ENCODE measurements at places on chromosomes 2 and 18.

GRCh38 chr2:58110765-58111164 lies 64.2 kb downstream of the VRK2 start:
- DNase-seq: no peak

GRCh38 chr2:66930339-66931220 lies 466.6 kb upstream of the ETAA1 start:
- no peak for DNase-seq

DNA sequence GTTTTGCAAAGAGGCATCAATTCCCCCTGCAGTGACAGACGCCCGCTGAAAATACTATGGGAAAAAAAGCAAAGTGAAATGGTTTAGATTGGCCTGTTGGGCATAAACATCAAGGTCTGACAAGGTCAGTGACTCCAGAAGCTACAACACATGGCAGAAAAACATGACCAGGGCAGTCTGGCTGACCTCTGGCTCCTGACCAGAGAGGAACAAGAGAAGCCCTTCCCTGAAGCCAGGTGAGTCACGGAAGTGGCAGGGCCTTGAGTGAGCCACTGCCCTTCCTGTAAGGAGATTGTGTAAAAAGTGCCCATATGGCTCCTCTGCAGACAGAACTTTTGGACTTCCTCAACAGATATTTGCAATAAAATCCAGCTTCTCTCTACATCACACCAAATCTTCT lies 72.0 kb downstream of the DNER start:
- no peak for DNase-seq

GRCh38 chr2:55461679-55462078 lies 42.0 kb upstream of the CCDC88A start:
- DNase-seq: no peak

- peak; percentile 79 for DNase-seq
Observed at GRCh38 chr2:10407841-10408648, 40.1 kb downstream of the ODC1 start.

DNA sequence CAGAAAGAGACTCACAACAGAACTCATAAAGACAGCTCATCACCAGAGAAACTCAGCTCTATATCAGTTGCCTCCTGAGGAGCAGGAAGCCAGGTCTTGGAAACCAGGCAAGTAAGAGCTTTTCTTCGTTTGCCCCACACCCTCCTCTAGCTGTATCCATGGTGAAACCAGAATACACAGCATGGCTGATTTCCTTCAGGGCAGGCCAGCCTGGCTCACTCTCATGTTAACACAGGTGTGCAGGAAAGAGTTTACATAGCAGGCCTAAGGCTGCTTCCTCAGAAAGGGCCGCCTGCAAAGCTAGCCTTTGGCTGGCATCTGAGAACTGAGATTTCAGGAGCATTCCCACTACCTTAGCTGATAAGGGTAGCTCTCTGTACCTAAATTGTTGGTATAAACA lies 65.7 kb downstream of the KLHL14 start:
- DNase-seq: no peak

- DNase-seq: no peak
Observed at GRCh38 chr2:189002079-189002478, 27.9 kb downstream of the COL3A1 start.

DNA sequence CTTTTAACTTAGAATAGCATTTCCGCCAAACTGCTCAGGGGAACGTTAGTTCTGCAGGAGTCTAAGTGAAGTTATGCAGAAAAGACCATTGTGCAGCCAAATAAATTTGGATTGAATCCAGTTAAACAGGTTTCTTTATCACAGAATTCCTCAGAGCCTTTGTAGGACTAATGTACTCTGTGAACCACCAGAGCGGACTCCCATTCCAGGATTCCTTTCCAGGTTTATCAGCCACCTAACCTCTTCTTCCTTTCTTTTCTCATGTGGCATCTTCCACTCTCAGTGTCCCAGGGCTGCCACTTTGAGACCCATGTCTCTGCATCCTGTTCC lies 350.4 kb downstream of the TSN start:
- no peak for DNase-seq

DNA sequence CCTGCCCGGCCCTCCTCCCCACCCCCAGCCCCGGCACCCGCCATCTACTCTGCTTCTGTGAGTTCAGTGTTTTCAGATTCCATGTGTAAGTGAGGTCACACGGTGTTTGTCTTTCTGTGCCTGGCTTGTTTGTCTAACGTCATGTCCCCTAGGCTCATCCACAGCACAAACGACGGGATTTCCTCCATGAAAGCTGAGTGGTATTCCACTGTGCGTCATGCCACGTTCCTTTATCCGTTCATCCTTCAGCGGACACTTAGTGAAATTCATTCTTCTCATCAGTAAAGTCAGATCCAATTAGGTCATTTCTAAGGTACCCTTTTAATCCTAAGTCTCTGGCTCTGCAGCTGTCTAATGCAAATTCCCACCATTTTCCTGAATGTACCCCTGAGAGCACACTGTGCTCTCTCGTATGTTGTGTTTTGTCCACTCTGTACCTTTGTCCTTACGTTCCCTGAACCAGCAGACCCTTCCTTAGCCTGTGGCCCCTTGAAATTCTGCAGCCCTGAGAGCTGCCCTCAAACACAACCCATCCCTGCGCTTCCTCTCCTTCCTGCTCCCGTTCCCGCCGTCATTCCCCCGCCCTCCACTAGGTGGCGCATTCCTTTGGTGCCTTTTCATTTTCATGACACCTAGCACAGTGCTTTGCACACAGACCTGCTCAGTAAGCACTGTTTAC lies 44.1 kb downstream of the TRAPPC12 start:
- DNase-seq: no peak

DNA sequence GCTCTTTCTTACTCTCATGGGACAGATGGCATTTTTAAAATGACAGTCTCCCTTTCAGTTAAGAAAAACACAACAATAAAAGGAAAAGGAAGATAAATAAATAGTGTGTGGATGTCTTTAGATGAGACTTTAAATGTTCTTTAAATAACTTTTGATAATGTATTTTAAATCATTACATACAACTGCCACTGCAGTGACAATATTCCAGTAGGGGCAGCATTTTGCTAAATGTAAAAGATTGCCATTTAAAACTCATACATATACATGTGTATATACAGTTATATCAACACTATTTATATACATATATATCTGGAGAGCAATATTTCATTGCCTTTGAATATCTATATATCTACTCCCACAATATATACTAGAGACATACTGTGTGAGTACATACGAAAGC lies 90.7 kb downstream of the INO80D start:
- DNase-seq: no peak

GRCh38 chr2:15354596-15355366 lies 206.4 kb downstream of the NBAS start:
- no peak for DNase-seq

- no peak for DNase-seq
Observed at GRCh38 chr2:6073191-6074088, 381.3 kb downstream of the SOX11 start.

- no peak for DNase-seq
Observed at GRCh38 chr2:6808426-6808825, 57.3 kb downstream of the CMPK2 start.

- DNase-seq: no peak
Observed at GRCh38 chr18:11454040-11454439, 155.4 kb upstream of the SLC35G4 start.

GRCh38 chr2:194020155-194020554 lies 1636.9 kb upstream of the SLC39A10 start:
- no peak for DNase-seq

GRCh38 chr2:214489702-214490101 lies 78.8 kb downstream of the VWC2L start:
- DNase-seq: no peak

GRCh38 chr2:237322564-237322963 lies 91.4 kb downstream of the COL6A3 start:
- no peak for DNase-seq

DNA sequence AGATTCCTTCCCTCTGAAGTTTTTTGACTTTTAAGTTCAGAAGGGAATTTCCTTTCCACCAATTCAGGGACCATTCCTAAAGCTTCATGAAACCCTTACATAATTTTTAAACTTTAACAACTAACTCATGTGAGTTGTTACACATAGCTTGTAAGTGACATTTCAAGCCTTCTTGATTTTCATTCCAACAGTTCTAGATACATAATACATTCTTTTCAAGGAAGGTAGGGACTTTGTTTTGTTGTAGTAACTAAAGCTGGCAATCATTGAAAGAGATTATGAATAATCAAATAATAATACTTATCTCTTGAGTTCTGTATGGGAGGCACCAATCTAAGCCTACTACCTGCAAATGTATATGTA lies 45.4 kb downstream of the SETBP1 start:
- DNase-seq: no peak

- DNase-seq: no peak
Observed at GRCh38 chr2:54084600-54084999, 30.8 kb upstream of the ACYP2 start.

- DNase-seq: no peak
Observed at GRCh38 chr2:83650161-83650560, 808.9 kb downstream of the SUCLG1 start.

- no peak for DNase-seq
Observed at GRCh38 chr18:42264497-42264896, 309.5 kb downstream of the PIK3C3 start.

DNA sequence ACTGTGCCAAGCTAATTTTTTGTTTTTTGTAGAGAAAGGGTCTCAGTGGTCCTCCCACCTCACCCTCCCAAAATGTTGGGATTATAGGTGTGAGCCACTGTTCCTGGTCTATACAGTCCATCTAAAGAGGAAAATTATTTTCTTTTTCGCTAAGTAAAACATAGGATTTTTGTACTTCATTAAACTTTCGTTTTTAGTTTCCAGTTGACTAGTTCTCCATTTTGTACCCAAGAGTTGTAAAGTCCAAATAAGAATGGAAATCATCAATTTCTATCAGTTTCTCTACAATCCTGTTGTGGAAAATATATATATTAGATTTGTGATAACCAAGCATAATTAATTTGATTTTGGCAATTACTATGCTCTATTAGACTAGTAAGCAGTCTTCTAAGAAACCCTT lies 156.4 kb downstream of the BABAM2 start:
- DNase-seq: no peak

DNA sequence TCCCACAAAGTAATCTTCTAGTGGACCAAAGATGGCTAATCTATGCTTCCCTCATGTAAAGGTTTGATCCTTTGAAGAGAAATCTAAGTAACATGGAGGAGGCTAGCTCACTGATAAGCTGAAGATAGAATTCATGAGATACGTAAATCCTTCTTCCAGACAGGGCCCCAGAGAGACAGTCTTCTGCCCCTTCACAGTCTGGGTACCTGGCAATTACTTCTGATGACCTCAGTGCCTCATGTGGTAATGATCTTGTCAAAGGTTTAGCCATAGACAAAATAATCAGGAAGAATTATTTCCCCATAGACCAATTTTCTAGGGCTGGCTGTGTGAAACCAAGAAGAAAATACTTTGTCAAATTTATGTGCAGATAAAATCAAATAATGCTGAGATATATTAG lies 495.8 kb downstream of the METTL4 start:
- no peak for DNase-seq

DNA sequence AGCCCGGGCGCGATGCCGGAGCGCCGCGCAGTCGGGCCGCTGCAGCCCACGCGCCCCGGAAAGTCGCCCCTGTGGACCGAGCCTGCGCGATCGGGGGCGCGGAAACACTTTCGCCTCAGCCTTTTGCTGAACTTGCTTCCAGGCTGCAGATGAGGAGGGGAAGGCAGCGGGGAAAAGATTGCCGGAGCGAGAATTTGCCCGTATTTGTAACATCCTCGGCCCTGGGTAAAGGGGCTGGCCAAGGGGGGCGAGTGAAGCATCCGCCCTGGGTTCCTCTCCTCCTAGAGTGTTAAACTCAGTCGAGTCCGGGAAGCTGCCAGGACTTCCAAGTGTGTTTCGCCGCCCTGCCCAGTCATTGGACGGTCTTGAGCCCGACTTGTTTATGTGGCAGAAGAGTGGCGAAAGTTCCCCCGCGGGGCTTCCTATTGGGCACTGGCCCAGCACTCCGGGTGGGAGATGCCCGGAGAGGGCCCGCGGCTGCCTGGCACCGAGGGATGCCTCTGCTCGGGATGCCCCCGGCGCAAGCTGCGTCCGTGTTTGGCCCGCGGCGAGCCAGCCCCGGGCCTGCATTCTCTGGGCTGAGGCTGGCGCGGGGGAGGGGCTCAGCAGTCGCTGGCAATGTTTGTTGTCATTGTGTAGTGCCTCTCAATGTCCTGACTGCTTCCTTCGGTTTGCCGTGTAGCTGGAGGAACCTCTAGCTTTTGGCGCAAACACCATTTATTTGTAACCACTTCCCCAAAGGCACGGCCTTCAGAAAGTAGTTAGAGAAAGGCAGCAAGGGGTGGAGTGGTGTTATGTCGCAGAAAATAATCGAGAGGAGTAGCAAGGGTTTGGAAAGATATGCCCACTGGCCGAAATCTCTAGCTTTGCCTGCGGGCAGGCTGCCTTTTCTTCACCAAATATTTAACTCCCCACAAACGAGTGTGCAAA lies 1.1 kb downstream of the CYBRD1 start:
- peak; percentile 46 for DNase-seq

DNA sequence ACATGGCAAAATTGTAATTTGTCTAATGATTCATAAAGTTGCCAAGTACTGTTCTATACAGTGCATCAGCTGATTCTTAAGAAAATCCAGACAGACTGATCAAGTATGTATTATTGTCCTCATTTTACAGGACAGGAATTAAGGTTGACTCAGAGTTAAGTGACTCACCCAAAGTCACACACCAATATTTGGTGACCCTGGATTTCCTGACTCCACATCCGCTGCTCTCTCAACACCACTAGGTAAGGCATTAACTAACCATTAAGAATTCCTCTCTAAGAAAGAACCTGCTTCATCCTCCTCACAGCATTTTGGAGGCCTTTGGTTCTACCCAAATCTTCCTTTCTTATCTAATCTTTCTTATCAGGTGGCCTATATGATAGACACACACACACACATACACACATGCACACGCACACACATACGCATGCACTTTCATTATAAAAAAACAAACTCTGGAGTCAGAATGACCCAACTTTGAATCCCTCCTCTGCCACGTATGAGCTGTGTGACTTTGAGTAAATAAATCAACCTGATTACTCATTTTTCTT lies 150.8 kb downstream of the ANKRD44 start:
- DNase-seq: no peak

GRCh38 chr2:119809339-119810048 lies 49.8 kb downstream of the PTPN4 start:
- no peak for DNase-seq
